SHP77 (cell line): ENCODE measurements at places on chromosomes 2 and 18.

DNA sequence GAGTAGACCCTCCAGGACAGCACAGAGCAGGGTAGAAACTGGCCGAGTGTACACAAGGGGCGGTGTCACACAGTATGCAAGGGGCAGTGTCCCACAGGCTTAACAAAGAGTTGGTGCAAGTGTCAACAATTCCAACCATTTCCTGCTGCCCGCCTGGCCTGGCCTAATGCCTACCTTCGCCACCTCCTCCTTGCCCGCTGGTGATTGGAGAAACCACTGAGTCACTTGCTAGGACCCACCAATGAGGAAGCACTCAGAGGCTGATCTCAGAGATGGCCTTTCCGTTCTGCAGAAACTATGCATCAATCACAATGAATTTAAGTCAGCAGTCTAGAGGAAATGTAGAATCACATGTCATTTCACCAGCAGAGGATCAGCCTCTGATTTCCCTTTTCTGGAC, 263.3 kb upstream of the PKDCC start:
- DNase-seq = no peak

DNA sequence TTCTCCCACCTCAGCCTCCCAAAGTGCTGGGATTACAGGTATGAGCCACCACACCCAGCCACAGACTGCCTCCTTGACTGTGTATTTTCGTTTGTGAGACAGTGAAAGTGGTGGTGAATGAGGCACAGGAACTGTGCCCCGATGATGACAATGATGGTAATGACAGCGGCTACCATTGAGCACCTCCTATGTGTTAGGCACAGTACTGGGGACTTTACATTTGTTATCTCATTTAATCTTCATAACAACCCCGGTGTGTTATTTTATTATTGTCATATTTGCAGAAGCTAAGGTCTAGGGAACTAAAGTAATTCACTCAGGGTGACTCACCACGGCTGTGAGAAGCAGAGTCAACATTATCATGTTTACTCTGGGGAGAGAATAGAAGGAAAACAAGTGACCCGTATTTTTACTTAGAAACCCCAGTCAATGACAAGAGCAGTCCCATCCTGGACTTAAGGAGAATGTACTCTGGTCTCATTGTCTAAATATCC, 77.6 kb upstream of the ALPP start:
- DNase-seq = peak; percentile 76

DNA sequence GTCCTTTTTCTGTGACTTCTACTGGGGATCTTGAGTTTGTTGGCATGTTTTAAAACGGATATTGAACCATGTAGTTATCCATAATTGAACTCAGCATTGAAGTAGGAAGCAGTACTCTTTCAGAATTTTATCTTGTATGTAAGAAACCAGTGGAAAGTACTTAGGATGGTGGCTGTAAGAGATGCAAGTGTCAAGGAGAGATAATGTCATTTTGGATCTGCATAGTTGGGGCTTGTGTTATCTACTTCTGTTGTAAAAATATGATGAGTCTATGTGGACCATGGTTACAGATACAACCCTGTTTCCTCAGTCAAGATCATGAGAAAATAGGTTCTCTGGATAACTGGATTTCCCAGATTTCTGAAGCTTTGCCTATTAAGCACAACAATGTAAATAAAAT, 113.7 kb downstream of the NAB1 start:
- DNase-seq = no peak

- peak; percentile 49 for DNase-seq
These were observed 1.4 kb upstream of the LAPTM4A start for GRCh38 chr2:20052861-20053281.

- DNase-seq = peak; percentile 6
These were observed 745 bp downstream of the MSH2 start for GRCh38 chr2:47403609-47404193.

- no peak for DNase-seq
These were observed 75.2 kb upstream of the CTDP1 start for GRCh38 chr18:79604205-79604912.

GRCh38 chr2:35932276-35932963, 423.2 kb upstream of the CRIM1 start:
- DNase-seq = no peak

- no peak for DNase-seq
These were observed 5.7 kb downstream of the CYP26B1 start for GRCh38 chr2:72141881-72142451.

DNA sequence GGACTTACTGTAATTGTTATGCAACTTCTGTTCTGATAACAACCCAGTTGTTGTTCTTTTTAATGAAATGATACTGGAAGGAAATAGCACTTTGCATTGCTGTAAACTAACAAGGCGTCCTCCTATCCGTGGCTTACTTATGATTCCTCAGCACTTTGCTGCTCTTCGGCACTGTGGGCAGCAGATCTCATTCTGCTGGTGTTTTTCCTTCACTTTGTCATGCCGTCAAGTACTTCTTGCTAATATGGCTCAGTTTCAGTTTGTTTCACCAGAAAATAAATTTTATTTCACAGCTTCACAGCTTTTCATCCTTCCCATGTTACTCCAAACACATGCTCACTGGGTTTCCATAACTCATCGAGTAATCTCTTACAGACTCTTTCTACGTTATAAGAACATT, 289.3 kb downstream of the MEIS1 start:
- DNase-seq = no peak

DNA sequence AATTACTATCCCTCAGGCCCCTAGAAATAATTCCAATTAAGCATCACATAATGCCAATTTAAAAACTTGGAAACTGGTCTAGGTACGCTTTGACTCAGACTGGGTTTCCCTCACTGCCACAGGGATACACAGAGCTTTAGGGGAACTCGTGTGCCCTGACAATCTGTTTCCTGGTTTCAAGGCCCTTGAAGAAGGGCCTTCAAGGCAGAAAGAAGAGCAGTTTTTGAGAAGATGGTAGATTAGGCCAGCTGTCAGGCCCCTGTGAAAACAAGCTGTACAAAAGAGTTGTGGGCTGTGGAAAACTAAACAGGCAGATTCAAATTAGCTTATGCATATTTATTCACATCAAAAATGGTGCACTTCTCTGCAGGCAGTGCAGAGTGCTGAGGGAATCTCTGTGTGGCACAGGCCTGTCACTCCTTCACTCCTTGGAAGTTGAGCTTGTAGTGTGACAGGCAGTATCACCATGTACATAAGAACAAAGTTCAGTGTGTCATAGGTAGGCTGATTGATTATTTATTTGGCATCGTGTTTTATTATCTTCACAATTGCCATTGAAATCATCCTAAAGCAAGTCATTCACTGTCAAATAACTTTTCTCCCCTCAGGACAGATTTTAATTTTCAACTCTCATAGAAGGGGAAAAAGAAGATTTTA, 614.4 kb upstream of the GYPC start:
- DNase-seq = no peak

- no peak for DNase-seq
These were observed 144.6 kb downstream of the AKAIN1 start for GRCh38 chr18:5052491-5052890.
